ENCODE measurements at places on chromosomes 3 and 15.

DNA sequence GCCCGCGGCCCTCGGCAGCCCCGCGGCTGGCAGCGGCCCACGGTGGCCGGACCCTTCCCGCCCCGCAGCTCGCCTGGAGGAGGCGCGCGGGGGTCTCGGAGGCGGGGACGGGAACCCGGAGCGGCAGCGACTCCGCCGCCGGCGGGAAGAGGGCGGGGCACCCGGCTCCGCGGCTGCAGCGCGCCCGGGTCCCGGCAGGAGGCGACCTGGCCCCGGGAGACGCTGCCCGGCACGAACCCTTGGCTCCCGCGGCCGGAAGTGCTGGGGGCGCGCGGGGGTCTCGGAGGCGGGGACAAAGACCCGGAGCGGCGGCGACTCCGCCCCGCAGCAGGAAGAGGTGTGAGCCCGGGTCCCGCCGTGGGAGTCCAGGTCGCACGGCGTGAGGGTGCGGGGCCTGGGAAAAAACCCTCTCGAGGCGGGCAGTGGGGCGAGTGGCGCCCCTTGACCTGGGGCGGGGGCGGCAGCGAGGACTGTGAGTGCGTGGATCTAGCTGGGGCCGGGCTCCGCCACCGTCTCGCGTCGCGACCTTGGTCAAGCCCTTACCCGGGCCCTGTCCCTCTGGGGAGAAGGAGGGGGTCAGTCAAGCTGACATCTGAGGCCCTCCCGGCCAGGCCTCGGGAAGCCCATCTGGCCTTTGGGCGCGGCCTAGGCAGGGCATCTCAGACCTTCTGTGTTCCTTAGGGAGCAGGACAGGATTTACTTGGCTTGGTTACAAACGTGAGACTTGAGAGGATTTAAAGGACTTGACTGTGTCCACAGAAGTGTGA, at the start of gene CIB2:
Gene CIB2 (minus strand): TSS at position 151 of the 767 bp plus-strand sequence. CDS start 230 bp downstream, outside the sequence.
- DNase-seq, result peak; percentile 46

DNA sequence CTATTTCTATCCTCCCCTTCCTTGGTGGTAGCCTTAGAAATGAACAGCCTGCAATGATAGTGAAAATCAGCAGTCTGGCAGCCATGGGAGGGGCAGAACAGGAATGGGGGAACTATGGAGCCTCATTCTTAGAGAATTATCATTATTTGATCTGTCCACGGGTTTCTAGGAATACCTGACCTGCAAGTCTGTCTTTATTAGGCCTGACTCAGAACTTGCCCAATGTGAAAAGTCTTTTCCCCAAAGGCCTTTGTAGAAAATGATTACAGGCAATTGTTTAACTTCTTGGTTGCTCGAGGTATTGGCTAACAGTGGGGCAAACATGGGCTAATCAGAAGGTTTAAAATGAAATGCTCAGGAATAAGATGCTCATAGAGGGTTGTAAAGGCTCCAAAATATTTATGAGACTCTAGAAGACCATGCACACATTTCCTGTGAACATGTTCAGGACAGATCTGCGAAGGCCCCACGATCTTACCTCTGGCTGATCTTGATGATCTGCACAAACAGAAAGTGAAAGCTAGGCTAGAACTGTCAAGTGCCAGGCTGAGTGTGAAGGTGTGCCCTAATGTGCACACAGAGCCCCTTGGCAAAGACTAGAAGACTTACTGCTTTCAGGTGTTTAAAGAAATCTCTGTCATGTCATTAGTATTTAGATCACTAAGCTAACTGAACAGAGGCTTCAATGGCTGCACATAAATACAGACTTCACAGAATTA, 39.6 kb upstream of the LAMP3 start:
- DNase-seq, result no peak

DNA sequence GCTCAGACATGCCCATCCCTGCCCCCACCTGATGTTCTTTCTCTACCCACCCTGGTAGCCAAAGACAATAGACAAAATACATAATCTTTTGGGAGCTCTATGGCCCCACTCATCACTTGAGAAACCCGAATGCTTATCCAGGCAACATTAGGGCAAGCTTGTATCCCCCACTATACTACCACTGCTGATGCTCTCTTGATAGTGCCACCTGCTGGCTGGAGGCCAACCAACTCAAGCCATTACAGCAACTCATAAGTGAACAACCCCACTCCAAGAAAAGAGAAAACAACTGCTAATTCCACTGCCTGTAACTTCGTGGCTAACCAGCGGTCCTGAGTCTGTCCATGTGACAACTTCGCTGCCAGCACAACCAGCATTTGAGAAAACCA, 342.5 kb upstream of the TGFBR2 start:
- no peak for DNase-seq

- peak; percentile 62 for DNase-seq
Observed at GRCh38 chr15:100713163-100713867, 110.9 kb downstream of the ASB7 start.

- DNase-seq, result no peak
Observed at GRCh38 chr3:134353831-134354611, 20.2 kb downstream of the AMOTL2 start.

DNA sequence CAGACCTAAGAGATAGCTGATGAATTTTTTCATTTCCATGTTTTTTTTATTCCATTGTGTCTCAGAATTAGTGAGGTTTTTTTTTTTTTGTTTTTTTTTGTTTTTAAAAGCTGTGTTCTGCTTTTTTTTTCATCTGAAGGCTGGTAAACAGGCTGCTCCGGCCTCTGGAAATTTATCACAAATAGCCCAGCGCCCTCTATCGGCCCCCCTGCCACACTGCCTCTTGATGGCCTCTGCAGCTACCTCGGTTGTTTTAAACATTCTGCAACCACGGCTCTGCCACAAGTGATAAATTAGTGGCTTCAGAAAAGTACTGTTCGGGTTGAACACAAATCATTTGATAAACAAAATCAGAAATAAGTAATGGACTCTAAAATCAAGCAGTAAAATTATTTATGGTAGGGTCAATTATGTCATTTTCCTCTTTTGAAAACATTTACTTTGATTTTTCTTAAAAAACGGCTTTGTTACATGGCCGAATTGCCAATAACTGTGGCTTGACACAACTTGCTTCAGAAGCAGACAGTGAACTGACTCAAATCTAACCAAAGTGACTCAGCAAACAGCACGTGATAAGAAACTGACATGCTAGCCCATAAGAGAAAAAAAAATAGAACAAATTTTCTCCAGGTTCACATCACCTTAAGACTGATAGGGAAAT, 87.8 kb downstream of the RSL24D1 start:
- DNase-seq, result peak; percentile 64
